Stomach (tissue), 19 donors: ENCODE measurements at places on chromosomes 5 and 9. TPM values are rescaled to one million over a fixed set of nuclear protein-coding genes. Genes with fewer than 3 reads are reported as not detected.

Gene SLC34A3
- not detected for total RNA-seq

Gene SPATA31C1
- total RNA-seq, result not detected

Gene CENPK
- 43.2 TPM for total RNA-seq

Gene SHOC1
- not detected for total RNA-seq

Gene ANKRD34B
- not detected for total RNA-seq

Gene PCDHGB1
- total RNA-seq, result 0.43 TPM

Gene SLC45A2
- total RNA-seq, result not detected

Gene GRIA1
- total RNA-seq, result 0.29 TPM

Gene FBLL1
- not detected for total RNA-seq

Gene ARSI
- 2.3 TPM for total RNA-seq

Gene IFNA13
- not detected for total RNA-seq

Gene OTULINL
- 19.8 TPM for total RNA-seq

Gene BARHL1
- not detected for total RNA-seq

Gene SLC1A3
- 19.3 TPM for total RNA-seq
